Cortex of kidney (tissue), 1 donor: ENCODE measurements at places on chromosomes 12 and 14.

DNA sequence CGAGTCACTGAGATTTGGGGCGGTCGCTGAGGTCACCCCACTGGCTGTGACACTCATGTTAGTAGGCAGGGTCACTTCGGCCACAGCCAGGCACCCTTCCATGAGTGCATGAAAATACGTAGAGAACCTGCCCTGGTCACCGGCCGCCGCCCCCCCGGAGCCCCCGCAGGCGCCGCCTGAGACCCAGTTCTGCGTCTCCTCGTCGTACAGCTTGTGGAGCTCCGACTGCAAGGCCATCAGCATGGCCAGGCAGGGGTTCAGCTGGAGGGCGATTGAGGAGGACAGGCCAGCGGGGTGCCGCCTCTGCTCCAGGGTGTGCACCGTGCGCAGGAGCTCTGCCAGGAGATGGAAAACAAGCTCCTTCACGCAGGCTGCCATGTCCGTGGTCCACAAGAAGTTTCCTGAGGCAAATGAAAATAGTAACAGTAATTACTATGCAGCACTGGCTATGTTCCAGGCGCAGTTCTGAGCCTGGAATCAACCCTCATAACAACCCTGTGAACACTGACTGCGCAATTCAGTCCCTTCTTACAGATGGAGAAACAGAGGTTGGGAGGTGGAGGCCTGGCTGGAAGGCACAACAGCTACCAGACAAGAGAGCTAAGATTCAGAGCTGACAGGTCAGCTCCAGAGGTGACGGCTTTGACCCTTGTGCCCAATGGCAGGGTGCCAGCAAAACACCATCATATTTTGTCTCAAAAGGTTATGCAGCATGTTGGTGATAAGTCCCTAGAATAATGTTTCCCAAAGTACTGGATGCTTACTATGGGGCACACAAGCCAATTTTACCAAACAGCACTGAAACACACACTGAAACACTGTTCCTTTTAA is 59.9 kb downstream of the TRAFD1 start:
- no peak for DNase-seq

DNA sequence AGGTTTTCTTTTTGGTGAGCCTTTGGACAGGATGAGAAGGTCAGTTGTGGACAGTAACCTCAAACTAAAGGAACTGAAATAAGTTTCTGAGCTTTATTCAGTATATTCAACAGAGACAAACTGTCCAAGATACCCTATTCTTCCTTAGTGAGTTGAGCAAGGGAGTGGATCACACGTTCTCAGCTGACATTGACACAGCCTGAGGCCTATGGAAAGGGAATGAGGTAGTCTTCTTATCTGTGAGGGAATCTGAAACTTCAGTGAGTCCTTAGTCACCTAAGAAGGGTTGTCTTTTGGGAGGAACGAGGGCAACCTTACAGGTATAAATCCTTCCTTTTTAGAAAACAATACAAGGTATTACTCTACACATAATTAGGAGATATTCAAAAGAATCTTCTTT is 5.0 kb upstream of the NUBPL start:
- DNase-seq: no peak

DNA sequence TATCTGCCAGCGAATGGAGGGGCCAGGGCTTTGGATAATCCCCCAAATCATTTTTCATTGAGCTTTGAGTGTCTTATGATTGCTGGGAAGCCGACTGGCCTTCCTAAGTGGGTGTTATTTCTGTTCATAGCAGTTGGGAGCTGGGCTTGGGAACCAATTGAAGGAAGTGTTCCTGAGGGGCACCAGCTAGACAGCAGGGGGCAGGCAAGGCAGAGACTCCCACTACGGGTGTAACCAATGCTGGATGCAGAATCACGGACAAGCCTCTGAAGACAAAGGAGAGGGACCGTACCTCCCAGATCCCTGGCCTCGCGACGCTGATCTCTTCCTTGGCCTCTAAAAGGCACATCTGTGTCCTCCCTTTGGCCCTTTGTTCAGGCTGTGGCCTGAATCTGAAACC is 149.0 kb upstream of the PRMT8 start:
- DNase-seq: no peak

GRCh38 chr12:112176321-112177010 is 51.1 kb downstream of the TRAFD1 start:
- DNase-seq: no peak

GRCh38 chr12:122871851-122872780 is 23.8 kb downstream of the VPS37B start:
- DNase-seq: no peak

GRCh38 chr12:94148739-94149118 is 352 bp downstream of the PLXNC1 start:
- no peak for DNase-seq

DNA sequence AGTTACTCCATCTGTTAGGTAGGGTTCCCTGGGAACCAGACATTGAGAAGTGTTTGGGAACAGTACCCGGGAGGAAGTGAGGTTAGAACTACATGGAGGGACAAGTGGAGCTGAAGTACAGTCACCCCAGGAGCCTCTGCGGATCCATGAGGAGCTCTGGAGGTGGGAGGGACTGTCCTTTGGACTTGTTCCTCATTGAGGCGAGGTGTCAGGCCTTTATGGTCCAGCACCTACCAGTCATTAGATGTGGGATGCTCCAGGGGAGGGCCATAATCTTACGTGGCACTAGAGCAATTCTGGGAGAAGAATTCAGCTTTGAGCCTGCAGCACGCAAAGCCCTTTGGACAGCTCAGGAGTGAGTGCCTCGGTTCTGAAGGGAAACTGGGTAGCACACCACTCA is 142.8 kb downstream of the DACT1 start:
- DNase-seq: no peak

DNA sequence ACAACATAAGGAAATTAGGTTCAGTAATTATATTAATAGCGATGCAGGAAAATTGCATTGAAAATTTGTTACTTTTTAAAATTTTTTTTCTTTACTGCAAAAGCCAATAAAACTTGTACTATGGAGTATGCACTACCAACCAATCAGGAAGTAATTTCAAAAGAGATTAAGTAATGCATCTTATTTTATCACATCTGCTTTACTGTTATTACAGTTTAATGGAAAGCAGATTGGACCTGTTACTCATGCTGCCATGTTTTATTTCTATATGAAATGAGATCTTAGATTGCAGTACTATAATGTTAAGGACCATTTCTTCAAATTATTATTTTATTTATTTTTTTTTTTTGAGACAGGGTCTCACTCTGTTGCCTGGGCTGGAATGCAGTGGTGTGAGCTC is 1.7 kb upstream of the STRN3 start:
- DNase-seq: no peak

DNA sequence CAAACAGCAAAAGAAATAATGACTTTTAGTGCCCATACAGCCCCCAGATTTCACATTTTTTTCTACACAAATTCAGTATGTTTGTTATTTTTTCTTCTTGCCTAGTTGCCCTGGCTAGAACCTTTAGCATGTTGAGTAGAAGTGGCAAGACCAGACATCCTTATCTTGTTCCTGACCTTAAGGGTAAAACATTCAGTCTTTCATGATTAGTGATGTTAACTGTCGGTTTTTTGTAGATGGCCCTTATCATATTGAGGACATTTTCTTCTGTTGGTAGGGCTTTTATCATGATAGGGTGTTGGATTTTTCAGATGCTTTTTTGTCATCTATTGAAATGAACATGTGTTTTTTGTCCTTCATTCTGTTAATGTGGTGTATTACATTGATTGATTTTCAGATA is 17.1 kb downstream of the IRAK3 start:
- no peak for DNase-seq
